ENCODE measurements at places on chromosomes 7 and 10.

DNA sequence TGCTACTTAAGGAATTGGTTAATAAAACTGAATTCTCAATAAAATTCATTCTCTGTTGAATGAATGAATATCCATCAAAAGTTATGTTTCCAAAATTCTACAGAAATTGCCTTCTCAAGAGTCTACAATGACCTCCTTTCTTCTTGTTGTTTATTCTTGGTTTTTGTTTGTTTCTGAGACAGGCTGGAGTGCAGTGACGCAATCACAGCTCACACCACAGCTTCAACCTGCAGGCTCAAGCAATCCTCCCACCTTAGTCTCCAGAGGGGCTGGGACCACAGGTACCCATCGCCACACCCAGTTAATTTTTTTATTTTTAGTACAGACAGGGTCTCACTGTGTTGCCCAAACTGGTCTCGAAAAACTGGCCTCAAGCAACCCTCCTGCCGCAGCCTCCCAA lies 97.6 kb downstream of the LMBR1 start:
- no peak for DNase-seq

DNA sequence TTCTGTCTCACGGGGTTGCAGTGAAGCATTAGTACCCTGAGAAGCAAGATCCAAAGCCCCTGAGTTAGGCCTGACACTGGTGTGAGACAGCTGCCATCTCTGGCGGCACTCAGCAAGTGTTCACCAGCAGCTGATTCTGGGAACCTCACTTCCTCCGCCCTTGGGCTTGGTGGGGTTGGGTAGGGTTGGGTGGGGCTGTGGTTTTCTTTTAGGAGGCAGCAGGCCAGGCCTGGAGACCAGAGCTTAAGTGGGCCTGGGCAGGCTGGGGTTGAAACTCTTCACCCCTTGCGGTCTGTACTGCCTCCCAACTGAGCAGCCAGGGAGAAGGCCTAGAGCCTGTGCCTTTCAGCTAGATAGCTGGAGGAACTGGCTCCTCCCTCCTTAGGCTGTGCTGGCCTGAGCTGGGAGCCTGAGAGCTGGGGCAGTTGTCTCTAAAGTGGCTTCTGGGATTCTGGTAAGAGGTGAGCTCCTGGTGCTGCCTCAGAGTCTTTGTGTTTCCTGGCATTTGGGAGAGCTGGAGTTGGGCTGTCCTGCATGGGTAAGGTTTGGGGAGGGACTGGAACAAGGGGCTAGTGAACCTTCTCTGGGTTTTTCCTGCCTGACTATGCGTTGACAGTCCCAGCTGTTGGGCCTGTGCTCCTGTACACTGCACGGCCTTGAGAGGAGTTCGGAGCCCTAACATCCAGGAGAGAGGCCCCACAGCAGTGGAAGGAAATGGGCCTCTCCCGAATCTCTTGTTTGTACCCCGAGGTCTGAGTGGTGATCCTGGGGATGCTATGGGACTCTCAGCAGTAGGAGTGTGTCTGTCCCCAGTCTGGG lies 5.1 kb downstream of the TSPAN14 start:
- peak; percentile 75 for DNase-seq

DNA sequence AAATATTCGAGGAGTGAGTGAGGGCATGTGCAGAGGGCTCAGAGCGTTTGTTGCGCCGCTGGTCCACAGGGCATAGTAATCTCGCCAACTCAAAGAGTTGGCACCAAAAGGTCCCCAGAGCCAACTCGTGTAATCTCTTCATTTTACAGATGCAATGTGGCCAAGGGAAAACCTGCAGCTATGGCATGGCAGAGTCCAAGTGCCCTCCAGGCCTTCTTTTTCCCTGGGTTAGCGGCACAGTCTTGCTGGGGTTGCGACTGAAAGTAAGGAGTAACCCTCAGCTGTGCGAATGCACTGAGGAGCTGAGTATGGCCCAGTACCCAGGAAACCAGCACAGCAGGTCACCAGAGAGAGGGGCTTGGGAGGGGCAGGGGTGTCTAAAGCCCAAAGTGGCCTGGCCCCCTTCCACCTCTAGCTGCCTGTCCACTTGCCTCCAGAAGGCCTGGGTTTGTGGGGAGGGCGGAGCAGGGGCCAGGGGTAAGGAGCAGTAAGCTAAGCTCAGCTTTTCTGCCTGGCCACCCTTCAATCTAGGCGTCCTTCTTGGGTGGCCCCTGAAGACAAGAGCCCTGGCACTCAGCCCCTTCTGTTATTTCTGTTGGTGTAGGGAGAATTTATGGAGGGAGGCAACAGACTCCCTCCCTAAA lies 3.3 kb upstream of the GAD2 start:
- DNase-seq, result no peak

GRCh38 chr7:141731476-141732149 lies 6.5 kb upstream of the SSBP1 start:
- DNase-seq, result no peak

- DNase-seq, result no peak
These were observed 54.7 kb upstream of the LANCL2 start for GRCh38 chr7:55310287-55311025.

DNA sequence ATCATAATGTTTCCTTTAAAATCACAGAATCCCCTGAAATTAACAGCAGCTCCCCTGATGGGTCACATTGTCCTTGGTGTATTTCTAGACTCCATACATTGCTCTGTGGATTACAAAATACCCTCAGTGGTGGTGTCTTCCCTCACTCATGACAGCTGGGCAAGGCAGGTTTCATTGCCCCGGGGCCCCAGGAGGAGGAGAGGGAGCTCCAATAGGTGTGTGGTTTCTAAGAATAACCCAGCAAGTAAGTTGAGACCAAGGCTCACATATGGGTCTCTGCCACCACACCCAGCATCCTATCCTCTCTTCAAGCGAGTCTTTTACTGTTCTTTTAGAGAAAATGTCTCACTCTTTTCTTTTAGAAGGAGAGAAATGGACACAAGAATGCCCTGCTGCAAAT lies 63.6 kb downstream of the PKD1L1 start:
- no peak for DNase-seq

DNA sequence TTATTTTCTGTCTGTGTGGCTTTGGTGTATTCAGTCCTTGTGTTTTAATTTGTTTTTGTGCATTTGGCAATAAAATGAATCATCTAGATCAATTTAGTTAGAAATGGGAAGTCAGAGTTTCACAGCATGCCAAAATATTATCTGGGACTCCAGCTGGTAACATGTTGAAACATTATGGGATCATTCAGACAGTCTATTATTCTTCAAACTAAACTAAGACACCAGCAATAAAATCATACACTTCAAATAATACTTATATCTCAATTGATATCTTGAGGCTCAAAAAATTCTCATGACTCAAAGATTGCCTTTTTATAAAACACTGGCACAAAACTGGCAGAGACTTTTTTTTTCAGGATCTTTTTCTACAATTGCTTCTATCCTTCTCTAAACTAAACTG lies 5.8 kb upstream of the RP9 start:
- DNase-seq, result no peak

- DNase-seq, result no peak
These were observed 158.2 kb downstream of the SPAG6 start for GRCh38 chr10:22503315-22504088.

DNA sequence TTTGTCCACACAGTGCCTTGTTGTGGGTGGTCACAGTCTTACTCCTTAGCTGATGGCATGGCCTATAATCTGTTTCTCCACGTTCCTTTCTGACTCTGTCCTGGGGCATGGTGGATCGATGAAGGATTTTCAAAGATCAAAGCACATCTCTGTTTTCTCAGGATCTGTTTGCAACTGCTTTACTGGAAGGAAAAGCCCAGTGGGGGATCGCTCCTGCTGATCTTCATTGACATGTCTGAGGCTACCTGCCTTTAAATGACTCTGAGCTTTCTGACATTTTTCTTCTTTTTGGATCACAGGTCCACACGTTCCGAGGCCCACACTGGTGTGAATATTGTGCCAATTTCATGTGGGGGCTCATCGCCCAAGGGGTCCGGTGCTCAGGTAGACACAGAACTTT lies 68.0 kb upstream of the PRR15 start:
- no peak for DNase-seq

DNA sequence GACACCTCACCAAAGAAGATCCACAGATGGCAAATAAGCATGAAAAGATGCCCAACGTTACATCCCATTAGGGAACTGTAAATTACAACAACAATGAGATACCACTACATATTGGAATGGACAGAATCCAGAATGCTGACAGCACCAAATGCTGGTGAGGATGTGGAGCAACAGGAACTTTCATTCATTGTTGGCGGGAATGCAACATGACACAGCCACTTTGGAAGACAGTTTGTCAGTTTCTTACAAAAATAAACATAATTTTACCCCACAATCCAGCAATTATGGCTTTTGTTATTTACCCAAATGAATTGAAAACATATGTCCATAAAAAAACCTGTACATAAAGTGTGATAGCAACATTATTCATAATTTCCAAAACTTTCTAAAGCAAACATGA lies 176.8 kb downstream of the C7orf25 start:
- peak; percentile 36 for DNase-seq

DNA sequence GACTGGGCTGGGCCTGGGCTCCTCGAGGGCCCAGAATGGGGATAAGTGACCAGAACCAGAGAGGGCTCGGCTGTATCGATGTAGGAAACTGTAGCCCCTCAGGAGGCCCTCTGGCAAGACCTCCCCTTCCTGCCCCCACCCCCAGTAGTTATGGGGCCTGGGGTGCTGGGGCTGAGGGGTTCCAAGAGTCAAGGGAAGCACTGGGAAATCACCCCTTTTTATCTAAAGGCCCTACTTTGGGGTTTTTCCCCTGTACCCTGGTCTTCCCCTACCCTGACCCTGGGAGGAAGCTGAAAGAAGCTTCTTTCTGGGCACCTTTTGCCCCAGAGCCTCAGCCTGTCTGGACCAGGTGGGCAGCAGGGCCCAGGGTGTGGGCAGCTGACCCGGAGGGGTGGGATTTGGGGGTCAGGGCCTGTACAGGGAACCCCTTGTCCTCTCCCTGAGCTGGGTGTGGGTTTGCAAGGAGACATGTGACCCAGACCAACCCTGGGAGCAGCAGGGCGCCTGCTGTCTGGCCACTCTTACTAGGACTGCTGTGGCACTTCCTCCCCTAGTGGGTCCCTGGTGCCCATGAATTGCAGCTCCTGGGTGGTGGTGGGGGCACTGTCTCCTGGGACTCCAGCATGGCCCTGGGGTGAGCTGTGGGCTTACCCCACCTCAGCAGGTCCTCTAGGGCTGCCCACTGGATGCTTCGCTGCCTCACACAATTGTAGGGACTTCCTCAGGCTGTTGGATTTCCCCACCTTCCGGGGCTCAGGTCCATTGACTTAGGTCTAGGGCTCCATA lies 1.5 kb downstream of the IRF5 start:
- DNase-seq, result no peak

DNA sequence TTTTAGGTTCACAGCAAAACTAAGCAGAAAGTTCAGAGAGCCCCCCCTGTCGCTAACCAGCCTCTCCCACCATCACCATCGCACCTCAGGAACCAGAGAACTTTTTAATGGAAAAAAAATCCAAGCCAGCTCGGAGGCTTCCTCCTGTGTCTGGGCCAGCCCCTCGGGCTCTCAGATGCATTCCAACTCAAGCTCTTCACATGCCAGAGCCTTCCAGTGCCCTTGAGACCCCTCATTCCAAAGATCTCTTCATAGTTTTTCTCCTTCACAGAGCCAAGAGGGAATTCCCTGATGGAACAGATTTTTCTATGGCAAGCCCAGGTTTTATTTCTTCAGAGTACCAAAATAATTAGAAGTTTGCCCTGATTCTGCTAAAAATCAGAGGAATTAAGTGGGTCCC lies 153.4 kb upstream of the LANCL2 start:
- DNase-seq, result peak; percentile 73

GRCh38 chr7:137539111-137539715 lies 195.7 kb upstream of the PTN start:
- peak; percentile 86 for DNase-seq

DNA sequence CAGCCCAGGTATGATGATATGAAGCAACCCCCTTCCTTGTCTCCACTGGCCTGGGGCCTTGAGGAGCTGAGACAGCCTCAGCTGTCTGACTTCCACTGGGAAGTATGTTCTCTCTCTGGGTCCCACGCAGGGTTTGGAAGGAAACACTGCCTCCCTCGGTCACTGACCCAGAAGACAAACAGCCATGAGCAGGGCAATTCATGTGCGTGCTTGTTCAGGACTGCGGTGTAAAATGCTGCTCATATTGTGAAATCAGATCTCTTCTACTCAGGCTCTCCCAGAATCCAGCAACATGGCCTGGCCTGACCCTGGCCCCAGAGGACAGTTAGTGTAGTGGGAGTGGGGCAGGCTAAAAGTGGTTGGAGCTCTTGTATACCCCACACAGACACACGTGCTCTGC lies 2.8 kb downstream of the CLCN1 start:
- DNase-seq, result peak; percentile 59

DNA sequence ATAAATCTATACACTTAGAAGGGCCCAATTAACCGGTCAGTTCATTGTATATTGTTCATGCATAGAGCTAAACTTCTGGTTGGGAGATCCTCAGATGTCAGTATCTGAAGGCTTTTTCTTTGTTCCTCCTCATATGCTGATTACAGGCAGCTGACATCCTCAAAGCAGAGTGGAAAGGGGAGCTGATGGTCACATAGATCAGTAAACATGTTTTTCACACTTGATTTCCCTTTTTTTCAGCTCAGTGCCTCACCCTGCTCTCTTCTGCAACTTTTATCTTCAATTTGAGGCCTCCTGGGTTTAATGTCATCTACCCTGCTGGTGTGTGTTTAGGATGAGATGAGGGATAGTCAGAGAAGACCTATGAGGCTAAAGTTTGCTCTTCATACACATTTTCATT lies 297.9 kb upstream of the FZD1 start:
- no peak for DNase-seq

- DNase-seq, result no peak
These were observed 40.2 kb downstream of the C10orf105 start for GRCh38 chr10:71679425-71679824.

DNA sequence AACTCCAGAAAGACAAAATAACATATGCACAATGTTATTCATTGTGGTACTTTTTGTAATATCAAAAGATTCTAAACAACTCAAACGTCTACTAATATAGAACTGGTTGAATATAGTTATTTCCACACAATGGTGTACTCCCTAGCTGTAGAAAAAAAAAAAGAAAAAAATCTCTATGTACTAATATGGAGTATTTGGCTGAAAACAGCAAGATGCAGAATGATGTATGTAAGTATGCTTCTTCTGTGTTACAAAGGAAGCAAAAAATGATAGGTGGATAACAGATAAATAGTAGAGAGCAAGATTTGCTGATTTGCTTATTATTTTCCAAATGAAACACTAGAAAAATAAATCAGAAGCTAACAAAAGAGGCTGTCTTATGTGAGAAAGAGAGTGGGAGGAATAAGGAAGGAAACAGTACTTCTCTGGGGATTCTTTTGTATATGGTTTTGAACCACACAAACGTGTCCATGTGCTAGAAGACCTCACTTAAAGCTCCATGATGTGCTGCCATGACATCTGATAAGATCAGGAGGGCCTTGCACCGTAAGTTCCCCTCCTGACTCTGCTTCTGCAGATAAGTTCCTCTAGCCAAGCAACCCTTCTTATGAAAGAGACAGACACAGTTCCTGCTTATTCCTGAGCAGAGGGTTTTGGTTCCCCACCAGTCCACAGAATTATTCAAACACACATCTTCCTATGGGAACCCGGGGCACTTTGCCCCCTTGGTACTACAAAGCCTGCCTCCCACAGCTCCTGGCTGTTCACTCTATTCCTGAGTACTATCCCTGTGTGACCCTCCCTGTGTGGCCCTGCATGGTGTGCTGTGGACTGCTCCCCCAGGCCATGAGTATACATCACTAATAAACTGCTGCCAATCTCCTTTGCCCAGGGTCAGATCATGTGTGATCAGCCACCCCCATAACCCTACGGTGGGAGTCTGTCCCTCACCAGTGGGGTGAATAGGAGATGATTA lies 159.1 kb downstream of the CCDC71L start:
- no peak for DNase-seq

- no peak for DNase-seq
These were observed 35.2 kb downstream of the SEMA3A start for GRCh38 chr7:84159435-84159834.

GRCh38 chr10:72625276-72625607 lies 637 bp downstream of the MICU1 start:
- DNase-seq, result no peak

Measured in fibroblast of skin of scalp (primary cell).